H7 (cell line): ENCODE measurements at places on chromosomes 12 and 14.

- peak; percentile 10 for DNase-seq
Observed at GRCh38 chr12:115222220-115222619, 538.2 kb upstream of the TBX3 start.

- DNase-seq = no peak
Observed at GRCh38 chr12:101078536-101079285, 131.3 kb downstream of the SLC5A8 start.

GRCh38 chr12:43028826-43029225 lies 439.3 kb upstream of the PRICKLE1 start:
- DNase-seq = no peak

DNA sequence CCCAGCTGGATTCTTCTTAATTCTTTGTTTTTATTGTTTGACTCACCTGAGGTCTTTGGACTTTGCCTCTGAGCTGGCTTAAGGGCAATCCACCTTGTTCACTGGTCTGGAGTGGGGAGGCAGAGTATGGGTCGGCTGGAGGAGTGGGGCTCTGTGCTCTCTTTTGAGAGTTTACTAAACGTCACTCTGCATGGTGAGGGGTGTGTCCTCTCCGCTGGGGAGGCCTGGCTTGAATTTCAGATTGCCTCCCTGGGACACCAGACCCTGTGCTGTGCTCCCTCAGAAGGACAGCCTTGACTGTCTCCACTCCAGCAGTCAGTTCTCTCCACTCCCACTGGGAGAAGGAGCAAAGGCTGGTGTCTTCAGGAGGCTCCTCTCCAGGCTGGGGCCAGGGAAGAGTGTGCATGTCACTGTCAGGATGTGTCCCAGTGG lies 1.9 kb upstream of the MTA1 start:
- peak; percentile 15 for DNase-seq

- peak; percentile 50 for DNase-seq
Observed at GRCh38 chr12:108629824-108630476, 3.7 kb downstream of the SELPLG start.

GRCh38 chr14:103849151-103849886 lies 1.9 kb upstream of the PPP1R13B start:
- no peak for DNase-seq

GRCh38 chr14:102333390-102333789 lies 13.8 kb downstream of the ZNF839 start:
- no peak for DNase-seq

DNA sequence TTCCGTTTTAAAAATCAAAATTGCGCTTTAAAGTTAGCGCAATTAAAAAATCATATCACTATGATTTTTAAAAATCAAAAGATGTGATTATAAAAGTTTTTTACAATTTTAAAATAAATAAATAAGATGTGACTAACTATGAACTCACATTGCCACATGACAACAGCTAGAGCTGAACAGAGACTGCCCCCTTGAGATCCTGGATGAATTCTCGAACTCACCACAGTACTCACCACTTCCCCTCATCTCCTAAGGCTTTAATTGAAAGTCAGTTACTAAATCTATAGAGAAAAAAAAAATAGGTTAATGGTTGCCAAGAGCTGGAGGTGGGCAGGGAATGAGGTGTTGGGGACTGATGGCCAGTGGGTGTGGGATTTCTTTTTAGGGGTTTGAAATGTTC lies 384.2 kb downstream of the ZFP36L1 start:
- DNase-seq = no peak

- DNase-seq = no peak
Observed at GRCh38 chr14:73743431-73743931, 29.3 kb upstream of the PNMA1 start.

GRCh38 chr14:61751475-61751989 lies 10.7 kb upstream of the SNAPC1 start:
- no peak for DNase-seq

- peak; percentile 98 for DNase-seq
Observed at GRCh38 chr12:105330283-105330930, at the start of gene C12orf75. C12orf75 (plus strand) TSS chr12:105330691; CDS start chr12:105330892, 201 bp downstream.

DNA sequence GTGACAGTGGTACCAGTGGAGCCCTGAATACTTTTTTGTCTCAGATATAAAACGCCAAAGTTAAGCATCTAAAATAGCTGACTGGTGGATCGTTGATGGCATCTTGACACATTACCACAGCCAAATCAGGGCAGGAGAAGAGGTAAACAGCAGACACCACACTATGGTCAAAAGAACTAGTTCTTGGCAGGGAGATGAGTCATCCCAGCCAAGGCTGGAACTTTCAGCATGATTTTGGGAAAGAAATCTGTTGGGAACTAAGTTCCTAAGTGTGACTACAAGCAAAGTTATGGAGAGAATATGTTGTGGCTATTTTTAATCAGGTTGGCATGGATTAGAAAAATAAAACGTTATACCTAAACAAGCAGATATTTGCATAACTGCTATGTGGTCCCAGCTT lies 36.9 kb downstream of the LGR5 start:
- DNase-seq = no peak

GRCh38 chr12:91817517-91817916 lies 328.1 kb downstream of the BTG1 start:
- DNase-seq = no peak

- peak; percentile 70 for DNase-seq
Observed at GRCh38 chr12:20368651-20369304, 441 bp downstream of the PDE3A start.
